ENCODE measurements at places on chromosomes 7 and 10.
A peak's percentile ranks its signal among the peaks of the same experiment; 100 is the strongest.

DNA sequence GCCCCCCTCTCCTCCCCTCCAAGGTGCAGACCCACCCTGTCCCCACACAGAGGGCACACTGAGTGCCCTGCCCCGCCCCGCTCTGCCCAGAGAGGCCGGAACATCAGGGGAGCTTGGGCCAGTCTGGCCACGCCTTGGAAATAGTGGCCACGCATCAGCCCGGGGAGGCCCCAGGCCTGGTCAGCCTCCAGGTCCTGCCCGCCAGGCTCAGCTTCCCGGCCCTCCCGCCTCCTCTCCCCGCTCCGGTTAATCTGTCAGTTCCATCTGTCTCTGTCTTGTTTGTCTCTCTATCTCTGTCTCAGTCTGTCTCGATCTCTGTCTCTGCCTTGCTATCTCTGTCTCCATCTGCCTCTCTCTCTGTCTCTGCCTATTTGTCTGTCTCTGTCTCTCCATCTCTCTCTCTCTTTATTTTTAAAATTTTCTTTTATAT is 28.9 kb upstream of the TNRC18 start:
- no peak for DNase-seq

- no peak for DNase-seq
Measured at GRCh38 chr7:127447326-127447945, 54.9 kb upstream of the ZNF800 start.

DNA sequence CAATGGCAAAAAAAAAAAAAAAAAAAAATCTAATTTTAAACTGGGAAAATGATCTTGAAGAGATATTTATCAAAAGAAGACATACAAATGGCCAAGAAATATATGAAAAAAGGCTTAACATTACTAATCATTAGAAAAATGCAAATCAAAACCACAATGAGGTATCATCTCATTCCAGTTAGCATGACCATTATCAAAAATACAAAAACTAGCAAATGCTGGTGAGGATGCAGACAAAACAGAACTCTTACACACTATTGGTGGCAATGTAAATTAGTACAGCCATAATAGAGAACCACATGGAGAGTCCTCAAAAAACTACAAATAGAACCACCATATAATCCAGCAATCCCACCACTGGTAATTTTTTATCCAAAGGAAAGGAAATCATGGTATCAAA is 489.6 kb downstream of the TNS3 start:
- no peak for DNase-seq

- peak; percentile 28 for DNase-seq
Measured at GRCh38 chr10:3783316-3783681, 1.7 kb downstream of the KLF6 start.

GRCh38 chr10:63614371-63614891 is 93.2 kb downstream of the REEP3 start:
- peak; percentile 20 for DNase-seq

DNA sequence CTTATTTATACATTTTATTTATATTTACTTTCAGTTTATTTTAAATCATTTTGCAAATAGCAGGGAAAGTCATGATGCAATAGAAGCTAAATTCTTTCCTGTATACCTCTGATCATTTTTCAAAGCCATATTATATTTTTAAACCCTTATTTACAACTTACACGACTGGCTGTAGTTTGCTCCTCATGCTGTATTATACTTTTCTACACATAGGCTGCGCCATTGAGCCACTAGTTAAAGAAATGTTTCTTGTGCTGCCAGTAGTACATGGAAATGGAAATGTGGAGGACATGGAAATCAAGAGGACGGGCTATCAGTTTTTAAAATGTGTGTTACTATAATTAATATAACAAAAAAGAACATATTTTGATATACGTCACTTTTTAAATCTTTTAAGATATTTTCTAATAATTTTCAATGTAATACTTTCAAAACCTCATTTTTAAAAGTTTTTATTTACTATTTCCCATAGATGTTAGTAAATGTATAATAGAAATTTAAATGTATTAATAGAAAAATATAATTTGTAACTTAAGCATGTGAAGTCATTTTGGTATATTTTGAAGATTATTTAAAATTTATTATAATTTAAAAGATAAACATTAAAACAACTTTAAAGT is 118.5 kb downstream of the VTI1A start:
- DNase-seq = peak; percentile 4

GRCh38 chr10:118986815-118987790 is 42.4 kb upstream of the NANOS1 start:
- no peak for DNase-seq

GRCh38 chr7:25901658-25902057 is 250.3 kb upstream of the NFE2L3 start:
- DNase-seq = no peak

GRCh38 chr7:3650844-3651243 is 349.8 kb downstream of the SDK1 start:
- no peak for DNase-seq

GRCh38 chr10:124743191-124744101 is 732 bp downstream of the FAM53B start:
- no peak for DNase-seq

GRCh38 chr10:121260377-121260776 is 337.9 kb downstream of the FGFR2 start:
- no peak for DNase-seq

- no peak for DNase-seq
Measured at GRCh38 chr10:83925133-83925532, 214.2 kb upstream of the GHITM start.

GRCh38 chr10:69797959-69798358 is 3.7 kb upstream of the COL13A1 start:
- no peak for DNase-seq

- DNase-seq = no peak
Measured at GRCh38 chr7:86665669-86666068, 22.0 kb downstream of the GRM3 start.

GRCh38 chr10:124686707-124687376 is 57.3 kb downstream of the FAM53B start:
- no peak for DNase-seq
